Neural crest cell (in vitro differentiated cells): ENCODE measurements at places on chromosomes 13 and 19. TPM values are rescaled to one million over a fixed set of nuclear protein-coding genes. Genes with fewer than 3 reads are reported as not detected.

Gene NKPD1
- total RNA-seq = 0.16 and 0.39 TPM in 2 replicates

Gene IL27RA
- 4.8 and 5.0 TPM in 2 replicates for total RNA-seq

Gene TNFSF9
- 1.3 and 1.4 TPM in 2 replicates for total RNA-seq

Gene INAFM1
- 10.2 and 10.6 TPM in 2 replicates for total RNA-seq

Gene PSG11
- total RNA-seq = not detected in 2 replicates

Gene NTN5
- total RNA-seq = 0.50 and 0.75 TPM in 2 replicates

Gene RRAS
- 1.2 and 2.3 TPM in 2 replicates for total RNA-seq

- DNase-seq = peak; percentile 50
- H3K4me3 ChIP-seq = peak overlapping the region; percentile 92
- peak overlapping the region; percentile 90 for H3K27ac ChIP-seq
- peaks cover 4% of the 10 kb centered on the region for H3K36me3 ChIP-seq
These were observed 4.8 kb downstream of the IER2 start for GRCh38 chr19:13154911-13155471.

DNA sequence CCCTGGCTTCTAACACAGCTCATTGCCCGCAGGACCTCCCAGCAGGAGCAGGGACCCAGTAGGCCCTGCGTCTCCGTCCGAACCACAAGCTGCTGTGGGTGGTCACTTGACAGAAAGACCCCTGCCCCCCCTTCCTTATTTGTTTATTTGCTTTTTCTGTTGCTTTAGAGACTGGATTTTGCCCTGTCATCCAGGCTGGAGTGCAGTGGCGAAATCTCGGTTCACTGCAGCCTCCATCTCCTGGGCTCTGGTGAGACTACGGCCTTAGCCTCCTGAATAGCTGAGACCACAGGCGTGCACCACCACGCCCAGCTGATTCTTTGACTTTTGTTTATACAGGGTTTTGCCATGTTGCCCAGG is 7.6 kb upstream of the PTBP1 start:
- H3K27ac ChIP-seq = peak overlapping the region; percentile 82
- no peaks in the 10 kb centered on the region for H3K36me3 ChIP-seq
- no peak overlapping the region for H3K4me3 ChIP-seq
- DNase-seq = no peak
- H3K27me3 ChIP-seq = no peaks in the 10 kb centered on the region

- DNase-seq = no peak
- peaks cover 6% of the 10 kb centered on the region for H3K27me3 ChIP-seq
- H3K4me1 ChIP-seq = no peaks in the 10 kb centered on the region
- H3K36me3 ChIP-seq = peaks cover 11% of the 10 kb centered on the region
- no peak overlapping the region for H3K4me3 ChIP-seq
- no peak overlapping the region for H3K27ac ChIP-seq
These were observed 376.4 kb downstream of the MTUS2 start for GRCh38 chr13:29196409-29197074.

DNA sequence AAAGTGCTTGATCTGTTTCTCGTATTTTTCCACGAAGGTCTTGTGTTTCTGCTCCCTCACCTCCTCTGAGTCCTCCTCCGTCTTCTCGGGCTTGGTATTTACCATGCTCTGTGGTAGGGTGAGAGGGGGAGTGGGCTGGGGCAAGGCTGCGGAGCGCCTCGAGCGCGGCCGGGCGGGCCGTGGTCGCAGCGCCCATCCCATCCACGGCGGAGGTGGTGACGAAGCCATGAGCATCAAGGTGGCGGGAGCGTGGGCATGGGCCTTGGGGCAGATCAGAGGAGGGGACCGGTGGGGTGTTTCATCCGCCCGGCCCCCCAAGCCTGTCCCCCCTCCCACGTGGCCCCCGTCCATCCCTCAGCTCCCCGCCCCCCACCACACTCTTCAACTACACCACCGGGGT is 7.9 kb downstream of the CDC37 start:
- no peaks in the 10 kb centered on the region for H3K4me1 ChIP-seq
- no peak overlapping the region for H3K4me3 ChIP-seq
- DNase-seq = no peak
- no peak overlapping the region for H3K27ac ChIP-seq
- H3K36me3 ChIP-seq = peaks cover 4% of the 10 kb centered on the region

GRCh38 chr19:51462681-51463080 is 4.4 kb upstream of the SIGLEC8 start:
- no peak overlapping the region for H3K4me3 ChIP-seq
- H3K27me3 ChIP-seq = peaks cover 71% of the 10 kb centered on the region
- H3K4me1 ChIP-seq = no peaks in the 10 kb centered on the region
- H3K36me3 ChIP-seq = no peaks in the 10 kb centered on the region
- no peak for DNase-seq

- DNase-seq = no peak
- H3K27ac ChIP-seq = no peak overlapping the region
- H3K36me3 ChIP-seq = peaks cover 5% of the 10 kb centered on the region
- H3K4me3 ChIP-seq = no peak overlapping the region
These were observed 287 bp downstream of the MEX3D start for GRCh38 chr19:1567848-1568227.

GRCh38 chr19:5214371-5214770 is 126.2 kb downstream of the PTPRS start:
- peaks cover 42% of the 10 kb centered on the region for H3K36me3 ChIP-seq
- H3K27ac ChIP-seq = no peak overlapping the region
- no peaks in the 10 kb centered on the region for H3K4me1 ChIP-seq
- H3K27me3 ChIP-seq = no peaks in the 10 kb centered on the region
- DNase-seq = no peak

DNA sequence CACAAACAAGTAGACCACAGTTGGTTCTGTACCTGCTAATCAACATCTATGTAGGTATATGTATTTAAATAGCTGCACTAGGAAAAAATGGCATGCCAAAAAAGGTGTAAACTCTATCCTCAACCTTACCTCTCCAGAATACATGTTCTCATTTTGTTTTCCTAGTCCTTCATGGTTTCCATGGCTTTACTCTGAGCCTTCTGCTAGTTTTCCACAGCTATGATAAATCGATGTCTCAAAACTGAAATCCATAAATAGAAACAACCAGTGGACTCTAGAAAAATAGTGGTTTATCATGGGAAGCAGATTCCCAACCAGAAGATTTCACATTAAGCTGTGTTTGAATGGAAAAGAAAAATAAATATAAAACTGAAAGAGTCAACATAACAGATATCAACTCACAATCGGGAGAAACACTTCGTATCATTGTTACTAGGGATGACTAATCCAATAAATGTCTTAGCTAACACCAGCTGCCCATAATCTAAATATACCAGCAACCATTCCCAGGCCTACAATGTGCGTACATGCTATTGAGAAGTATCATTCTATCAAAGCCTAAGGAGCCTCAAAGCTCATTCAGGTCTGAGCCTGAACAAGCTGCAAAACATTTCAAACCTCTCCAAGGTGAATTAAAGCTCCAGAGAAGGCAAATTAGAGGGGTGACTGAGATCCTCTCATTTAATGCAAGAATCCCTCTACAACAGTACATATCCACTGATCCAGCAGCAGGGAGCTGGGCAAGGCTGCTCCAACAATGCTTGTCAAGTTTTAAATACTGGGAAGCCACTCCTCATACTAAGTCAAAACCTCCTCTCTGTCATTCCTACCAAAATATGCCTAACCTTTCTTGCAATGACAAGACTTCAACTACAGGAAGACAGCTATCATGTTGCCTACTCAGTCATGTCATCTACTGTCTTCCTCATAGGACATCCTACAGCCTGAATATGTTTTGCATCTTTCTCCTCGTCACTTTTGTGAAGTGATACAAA is 90.2 kb downstream of the KCTD12 start:
- H3K27me3 ChIP-seq = no peaks in the 10 kb centered on the region
- no peaks in the 10 kb centered on the region for H3K4me1 ChIP-seq
- H3K36me3 ChIP-seq = no peaks in the 10 kb centered on the region
- H3K27ac ChIP-seq = no peak overlapping the region

DNA sequence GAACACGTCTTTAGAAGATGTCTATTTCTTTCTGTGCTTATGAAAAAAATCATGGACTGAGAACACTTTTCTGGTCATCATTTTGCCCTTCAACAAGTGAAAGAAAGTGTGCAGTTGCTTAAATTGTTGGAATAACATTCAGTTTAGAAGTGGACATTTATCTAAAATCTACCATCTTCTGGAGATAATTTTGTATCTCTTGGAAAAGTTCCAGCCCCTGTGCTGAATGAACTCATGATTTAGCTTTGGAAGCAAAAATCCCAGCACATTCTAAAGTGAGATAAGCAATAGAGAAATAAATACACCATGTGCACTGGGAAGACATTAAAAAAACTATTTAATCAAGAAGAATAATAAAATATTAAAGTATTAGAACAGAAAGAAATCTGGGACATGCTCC is 1420.8 kb upstream of the SLC10A2 start:
- H3K27ac ChIP-seq = no peak overlapping the region
- H3K36me3 ChIP-seq = no peaks in the 10 kb centered on the region
- H3K4me1 ChIP-seq = peaks cover 5% of the 10 kb centered on the region
- no peaks in the 10 kb centered on the region for H3K27me3 ChIP-seq
- no peak for DNase-seq
- H3K4me3 ChIP-seq = no peak overlapping the region

GRCh38 chr13:58843567-58843966 is 1212.0 kb downstream of the PCDH17 start:
- H3K4me3 ChIP-seq = no peak overlapping the region
- peaks cover 3% of the 10 kb centered on the region for H3K36me3 ChIP-seq
- no peaks in the 10 kb centered on the region for H3K27me3 ChIP-seq
- H3K4me1 ChIP-seq = no peaks in the 10 kb centered on the region

DNA sequence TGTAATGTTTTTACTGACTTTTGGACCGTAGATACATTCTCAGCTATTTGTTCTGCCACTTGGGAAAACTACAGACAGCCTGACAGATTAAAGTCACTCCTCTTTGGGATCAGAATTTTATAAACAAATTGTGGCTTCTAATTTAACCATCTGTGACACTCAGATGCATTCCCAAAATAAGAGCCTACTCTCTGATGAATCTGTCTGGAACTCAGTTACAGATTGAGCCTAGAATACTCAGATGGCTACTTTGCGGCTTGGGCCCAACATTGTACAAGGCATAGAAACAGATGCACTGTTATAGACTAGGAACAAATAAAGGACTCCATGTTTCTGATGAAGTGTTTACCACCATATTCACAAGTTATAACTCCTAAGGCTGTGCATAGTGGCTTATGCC is 291.0 kb upstream of the SLITRK6 start:
- no peak overlapping the region for H3K4me3 ChIP-seq
- no peak for DNase-seq
- no peaks in the 10 kb centered on the region for H3K36me3 ChIP-seq

GRCh38 chr19:29674374-29675119 is 9.3 kb downstream of the PLEKHF1 start:
- H3K4me1 ChIP-seq = peaks cover 7% of the 10 kb centered on the region
- H3K27ac ChIP-seq = no peak overlapping the region
- H3K4me3 ChIP-seq = no peak overlapping the region
- H3K36me3 ChIP-seq = no peaks in the 10 kb centered on the region
- DNase-seq = no peak

- peaks cover 8% of the 10 kb centered on the region for H3K36me3 ChIP-seq
- no peak overlapping the region for H3K27ac ChIP-seq
- peak overlapping the region; percentile 85 for H3K4me3 ChIP-seq
- peaks cover 11% of the 10 kb centered on the region for H3K4me1 ChIP-seq
- peak; percentile 18 for DNase-seq
These were observed 1.0 kb downstream of the DIRAS1 start for GRCh38 chr19:2719920-2720776.

GRCh38 chr13:74090869-74091605 is 43.2 kb downstream of the KLF12 start:
- H3K27me3 ChIP-seq = no peaks in the 10 kb centered on the region
- no peak overlapping the region for H3K4me3 ChIP-seq
- no peak for DNase-seq
- H3K27ac ChIP-seq = no peak overlapping the region
- H3K36me3 ChIP-seq = peaks cover 9% of the 10 kb centered on the region
- peaks cover 36% of the 10 kb centered on the region for H3K4me1 ChIP-seq

- H3K27ac ChIP-seq = no peak overlapping the region
- H3K27me3 ChIP-seq = no peaks in the 10 kb centered on the region
- no peak for DNase-seq
These were observed 124.8 kb downstream of the DCLK1 start for GRCh38 chr13:36006347-36006746.

- H3K27me3 ChIP-seq = peaks cover 16% of the 10 kb centered on the region
- no peak overlapping the region for H3K4me3 ChIP-seq
- no peaks in the 10 kb centered on the region for H3K36me3 ChIP-seq
- no peak overlapping the region for H3K27ac ChIP-seq
- no peaks in the 10 kb centered on the region for H3K4me1 ChIP-seq
- DNase-seq = no peak
These were observed 86.8 kb upstream of the VSTM2B start for GRCh38 chr19:29439021-29439420.

DNA sequence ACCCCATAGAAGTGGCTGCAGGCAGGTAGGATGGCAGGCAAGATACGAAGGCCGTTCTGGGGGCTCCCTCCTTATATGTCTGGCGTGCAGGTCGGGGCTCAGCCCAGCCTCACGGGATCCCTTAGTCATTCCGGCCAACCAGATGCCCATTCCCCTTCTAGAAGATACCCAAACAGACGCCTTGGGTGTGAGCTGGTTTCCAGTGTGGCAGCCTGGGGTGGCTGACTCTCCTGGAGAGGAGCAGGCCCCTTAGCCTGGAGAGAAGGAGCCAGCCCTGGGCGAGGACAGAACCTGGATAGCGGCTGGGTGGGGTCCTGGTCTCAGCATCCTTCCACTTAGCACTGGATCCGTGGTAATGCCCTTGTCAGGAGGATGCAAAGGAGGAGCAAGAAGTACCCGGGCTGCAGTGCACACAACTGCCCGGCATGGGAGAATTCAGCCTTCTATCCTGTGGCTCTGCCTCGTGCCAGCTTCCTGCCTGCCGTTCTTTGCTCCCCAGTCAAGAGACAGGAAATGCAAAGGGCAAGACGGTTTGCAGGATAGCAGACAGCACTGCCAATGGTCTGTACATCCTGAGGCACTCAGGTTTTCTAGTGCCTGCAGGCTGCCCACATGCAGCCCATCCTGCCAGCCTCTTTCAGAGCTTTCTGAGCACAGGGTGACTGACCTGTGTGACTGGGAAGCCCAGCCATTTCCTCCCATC is 56.7 kb upstream of the WASF3 start:
- H3K36me3 ChIP-seq = no peaks in the 10 kb centered on the region
- peaks cover 50% of the 10 kb centered on the region for H3K4me1 ChIP-seq
- H3K4me3 ChIP-seq = no peak overlapping the region
- DNase-seq = no peak

GRCh38 chr19:21940684-21941083 is 70.1 kb downstream of the ZNF208 start:
- H3K27me3 ChIP-seq = no peaks in the 10 kb centered on the region
- H3K27ac ChIP-seq = no peak overlapping the region
- DNase-seq = no peak
- peaks cover 5% of the 10 kb centered on the region for H3K36me3 ChIP-seq
- no peaks in the 10 kb centered on the region for H3K4me1 ChIP-seq
